ENCODE measurements at places on chromosomes 6 and 20.

DNA sequence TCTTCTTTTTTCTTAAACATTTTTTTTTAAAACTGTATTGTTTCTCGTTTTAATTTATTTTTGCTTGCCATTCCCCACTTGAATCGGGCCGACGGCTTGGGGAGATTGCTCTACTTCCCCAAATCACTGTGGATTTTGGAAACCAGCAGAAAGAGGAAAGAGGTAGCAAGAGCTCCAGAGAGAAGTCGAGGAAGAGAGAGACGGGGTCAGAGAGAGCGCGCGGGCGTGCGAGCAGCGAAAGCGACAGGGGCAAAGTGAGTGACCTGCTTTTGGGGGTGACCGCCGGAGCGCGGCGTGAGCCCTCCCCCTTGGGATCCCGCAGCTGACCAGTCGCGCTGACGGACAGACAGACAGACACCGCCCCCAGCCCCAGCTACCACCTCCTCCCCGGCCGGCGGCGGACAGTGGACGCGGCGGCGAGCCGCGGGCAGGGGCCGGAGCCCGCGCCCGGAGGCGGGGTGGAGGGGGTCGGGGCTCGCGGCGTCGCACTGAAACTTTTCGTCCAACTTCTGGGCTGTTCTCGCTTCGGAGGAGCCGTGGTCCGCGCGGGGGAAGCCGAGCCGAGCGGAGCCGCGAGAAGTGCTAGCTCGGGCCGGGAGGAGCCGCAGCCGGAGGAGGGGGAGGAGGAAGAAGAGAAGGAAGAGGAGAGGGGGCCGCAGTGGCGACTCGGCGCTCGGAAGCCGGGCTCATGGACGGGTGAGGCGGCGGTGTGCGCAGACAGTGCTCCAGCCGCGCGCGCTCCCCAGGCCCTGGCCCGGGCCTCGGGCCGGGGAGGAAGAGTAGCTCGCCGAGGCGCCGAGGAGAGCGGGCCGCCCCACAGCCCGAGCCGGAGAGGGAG lies 580 bp downstream of the VEGFA start:
- DNase-seq: no peak

DNA sequence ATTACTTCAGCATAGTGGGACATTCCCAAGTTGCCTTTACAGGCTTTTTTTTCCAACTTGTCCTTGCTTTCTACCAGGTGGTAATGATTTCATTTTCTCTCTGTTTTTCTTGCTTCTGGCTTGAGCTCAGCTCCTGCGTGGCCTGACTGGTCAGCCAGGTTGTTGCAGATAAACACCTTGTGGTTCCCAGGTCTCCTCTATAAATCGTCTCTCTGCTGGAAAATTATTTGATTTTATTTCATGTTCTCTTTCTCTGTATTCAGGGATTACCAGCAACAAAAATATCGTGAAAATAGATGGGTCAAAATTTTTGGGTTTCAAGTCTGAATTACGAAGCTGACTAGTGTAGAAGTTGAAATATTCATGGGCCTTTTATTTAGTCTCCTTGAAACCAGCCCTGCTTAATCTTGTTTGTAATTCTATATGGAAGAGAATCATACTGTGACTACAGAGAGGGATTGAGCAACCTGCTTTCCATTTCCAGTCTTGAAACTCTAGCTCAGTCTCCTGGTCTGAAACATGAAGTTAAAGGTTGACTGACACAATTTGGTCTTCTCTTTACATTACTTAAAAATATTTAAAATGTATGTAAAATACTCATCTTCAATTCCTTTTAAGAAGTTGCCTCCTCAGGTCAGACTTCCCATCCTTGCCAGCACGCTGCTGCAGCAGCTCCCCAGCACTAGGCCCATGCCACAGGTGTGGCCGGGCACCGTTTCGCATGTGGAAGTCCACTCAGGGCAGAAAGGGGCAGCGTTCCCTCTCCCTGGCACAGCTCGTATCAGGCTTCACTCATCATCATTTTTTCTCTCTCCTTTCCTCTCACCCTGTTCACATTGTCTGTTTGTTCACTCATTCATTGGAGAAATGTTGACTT lies 7.1 kb downstream of the DUSP22 start:
- DNase-seq: no peak

GRCh38 chr6:145629478-145629877 lies 105.8 kb downstream of the EPM2A start:
- DNase-seq: no peak

DNA sequence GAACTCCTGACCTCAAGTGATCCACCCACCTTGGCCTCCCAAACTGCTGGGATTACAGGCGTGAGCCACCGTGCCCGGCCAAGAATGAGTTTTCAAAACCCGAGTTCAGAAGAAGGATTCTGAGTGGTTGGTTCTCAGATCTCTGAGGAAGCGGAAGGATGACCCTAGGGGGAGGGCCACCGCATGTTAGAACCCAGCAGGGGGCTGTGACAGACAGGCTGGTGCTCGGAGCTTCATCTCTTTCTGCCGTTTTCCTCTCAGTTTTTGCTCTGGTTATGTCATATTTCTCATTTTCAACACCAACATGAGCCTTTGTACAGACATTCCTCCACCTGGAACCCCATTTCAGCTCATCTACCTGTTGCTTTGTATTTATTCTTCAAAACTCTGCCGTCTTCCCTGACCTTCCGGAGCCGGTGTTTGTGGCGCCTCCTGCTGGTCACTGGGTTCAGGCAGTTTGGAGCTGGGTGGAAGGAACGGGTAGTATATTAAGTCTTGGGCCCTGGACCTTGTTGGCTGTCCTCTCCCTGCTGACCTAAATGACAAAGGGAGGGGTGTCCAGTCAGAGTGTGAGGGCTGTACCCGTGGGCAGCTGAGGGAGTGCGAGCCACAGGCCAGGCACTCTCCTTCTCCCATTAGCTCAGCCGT lies at the start of gene DEFB123:
TSS of gene DEFB123 (plus strand) at position 621 of the 648 bp plus-strand sequence. CDS start 67 bp downstream, outside the sequence.
- DNase-seq: no peak

GRCh38 chr6:45365036-45365435 lies 12.7 kb downstream of the SUPT3H start:
- no peak for DNase-seq

- DNase-seq: no peak
Measured at GRCh38 chr6:168374541-168375071, 55.0 kb upstream of the DACT2 start.

DNA sequence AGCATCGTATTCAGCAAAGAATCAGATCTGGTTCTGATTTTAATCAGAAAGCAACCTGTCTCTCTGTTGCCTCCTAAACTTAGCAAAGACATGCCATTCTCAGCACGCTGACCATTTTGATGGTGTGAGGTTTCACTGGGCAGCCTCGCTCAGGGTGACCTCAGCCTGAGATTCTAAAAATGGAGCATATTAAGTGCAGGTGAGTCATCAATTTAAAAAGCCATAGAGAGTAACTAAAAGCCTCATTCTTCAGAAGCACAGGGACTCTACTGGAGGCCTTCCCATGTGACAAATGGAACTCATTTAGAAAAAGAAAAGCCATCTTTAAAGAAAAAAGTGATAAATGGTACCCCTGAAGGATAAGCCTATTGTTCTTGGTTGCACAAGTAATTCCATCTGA lies 91.3 kb downstream of the FILIP1 start:
- DNase-seq: no peak

DNA sequence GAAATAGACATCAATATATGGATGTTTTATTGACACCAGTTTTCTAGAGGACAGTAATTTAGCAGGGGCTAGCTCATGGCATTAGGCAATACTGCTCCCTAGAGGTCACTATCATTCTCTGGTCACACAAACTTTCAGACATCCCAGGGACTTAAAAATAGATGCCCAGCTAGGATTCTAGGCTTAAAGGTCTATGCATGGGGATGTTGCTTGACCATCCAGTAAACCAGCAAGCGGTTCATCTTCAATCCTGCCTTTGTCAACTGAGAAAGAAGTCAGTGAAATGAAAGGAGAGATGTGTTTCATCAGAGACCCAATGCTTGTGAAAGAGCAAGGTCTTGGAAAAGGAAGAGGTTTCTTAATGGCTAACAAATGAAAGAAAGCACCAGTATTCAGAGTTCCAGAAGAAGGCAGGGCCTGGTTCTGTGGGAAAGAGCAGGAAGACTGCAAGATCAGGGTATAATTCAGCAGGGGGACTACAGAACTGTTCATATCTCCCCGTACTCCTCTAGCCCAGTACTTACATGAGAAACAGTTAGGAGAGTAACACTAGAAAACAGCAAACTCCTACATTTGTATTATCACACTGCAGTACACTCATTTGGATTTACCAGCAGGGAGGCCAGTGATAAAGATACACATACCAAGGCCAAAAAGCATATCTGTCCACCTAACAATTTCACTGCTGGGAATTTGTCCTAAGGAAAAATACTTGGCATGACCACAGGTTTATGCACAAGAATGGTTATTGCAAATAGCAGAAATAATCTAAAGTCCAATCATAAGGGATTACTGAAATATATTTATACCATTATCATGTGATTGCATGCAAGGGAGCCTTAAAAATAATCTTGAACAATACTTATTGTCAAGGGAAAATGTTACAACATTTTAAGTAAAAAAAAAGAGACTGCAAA lies 151.4 kb upstream of the LAMA2 start:
- DNase-seq: no peak

DNA sequence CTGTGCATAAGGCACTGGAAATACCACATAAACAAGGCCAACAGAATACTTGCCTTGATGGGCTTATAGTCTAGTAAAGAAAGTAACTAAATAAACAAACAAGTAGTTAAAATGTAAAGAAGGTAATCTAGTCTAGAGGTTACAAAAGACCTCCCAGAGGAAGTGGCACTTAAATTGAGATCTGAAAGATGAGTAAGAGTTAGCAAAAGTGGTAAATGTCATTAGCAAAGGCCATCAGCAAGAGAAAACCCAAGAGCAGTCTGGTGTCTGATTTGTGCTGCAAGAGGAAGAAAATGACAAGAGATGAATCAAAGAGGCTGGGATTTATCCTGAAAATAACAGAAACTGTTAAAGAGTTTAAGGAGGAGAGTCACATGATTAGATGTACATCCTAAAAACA lies 96.6 kb upstream of the SMLR1 start:
- no peak for DNase-seq

- DNase-seq: no peak
Measured at GRCh38 chr6:52975580-52975979, 19.5 kb downstream of the GSTA4 start.

DNA sequence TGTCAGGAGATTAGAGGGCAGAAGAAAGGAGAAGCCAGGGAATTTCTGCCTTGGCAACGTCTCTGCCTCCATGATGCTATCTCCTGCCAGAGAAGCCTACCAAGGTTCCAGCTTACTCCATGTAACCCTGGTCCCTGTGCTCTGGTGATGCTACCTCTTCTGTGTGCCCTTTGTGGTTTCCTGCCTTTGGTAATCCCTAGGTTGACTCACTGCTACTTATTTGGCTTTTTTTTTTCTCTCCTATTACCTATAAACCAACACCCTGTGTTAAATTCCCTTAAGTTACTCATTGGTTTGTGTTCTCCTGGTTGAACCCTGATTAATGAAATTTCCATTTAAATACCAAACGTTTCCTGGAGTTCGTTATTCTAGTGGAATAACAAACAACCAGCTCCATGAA lies 527.8 kb upstream of the FLRT3 start:
- DNase-seq: no peak

GRCh38 chr6:123962508-123962907 lies 158.8 kb downstream of the NKAIN2 start:
- DNase-seq: no peak

DNA sequence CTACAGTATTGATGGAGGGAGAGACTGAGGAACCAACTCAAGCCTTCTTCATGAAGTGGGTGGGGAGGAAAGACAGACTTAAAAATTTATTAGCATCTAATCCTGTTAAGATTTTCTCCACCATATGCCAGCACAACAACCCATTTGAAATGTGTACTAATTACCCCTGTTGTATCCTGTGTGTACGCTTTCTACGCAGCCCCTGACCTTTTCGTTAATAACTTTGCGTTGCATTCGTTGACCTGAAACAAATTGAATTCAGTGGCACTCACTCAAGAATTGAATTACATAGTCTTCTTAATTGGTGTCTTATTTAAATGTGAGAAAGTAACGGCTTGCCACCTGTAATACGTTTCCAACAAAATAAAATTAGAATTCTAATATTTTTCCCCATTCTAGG lies 113.9 kb downstream of the LINC00237 start:
- no peak for DNase-seq

DNA sequence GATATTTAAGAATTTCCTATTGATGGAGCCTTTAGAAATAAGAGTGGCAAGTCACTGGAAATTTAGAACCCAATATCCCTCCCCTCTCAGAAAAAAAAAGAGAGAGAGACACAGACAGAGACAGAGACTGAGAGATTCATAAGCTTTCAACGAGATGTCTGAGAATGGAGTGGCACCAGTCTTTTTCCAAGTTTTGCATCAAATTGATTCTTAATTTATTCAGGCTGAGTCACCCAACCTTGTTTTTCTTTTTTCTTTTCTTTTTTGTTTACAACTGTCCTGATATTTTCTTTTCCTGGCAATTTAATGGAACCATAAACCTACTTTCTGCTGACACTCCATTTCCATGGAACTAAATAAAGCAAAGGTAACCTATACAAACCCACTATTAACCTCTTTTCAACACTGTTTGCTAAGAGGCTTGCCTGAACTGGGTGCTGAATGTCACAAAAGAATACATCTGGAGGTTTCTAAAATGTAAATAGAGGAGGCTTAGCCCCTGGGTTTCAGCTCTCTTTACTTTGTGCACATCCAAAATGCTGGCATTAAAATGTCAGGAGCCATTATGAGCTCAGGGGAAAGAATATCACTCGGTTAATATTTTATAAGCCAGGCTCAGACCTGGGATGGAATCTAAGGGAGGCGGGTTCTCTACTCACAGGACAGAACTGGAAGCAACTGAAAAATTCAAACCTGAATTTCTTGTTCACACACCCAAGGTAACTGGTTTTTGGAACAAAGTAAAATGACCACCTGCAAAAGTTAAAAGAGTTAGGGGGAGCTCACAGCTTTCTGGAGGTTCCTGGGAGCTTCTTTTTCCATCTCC lies 100.8 kb downstream of the BFSP1 start:
- peak; percentile 10 for DNase-seq

DNA sequence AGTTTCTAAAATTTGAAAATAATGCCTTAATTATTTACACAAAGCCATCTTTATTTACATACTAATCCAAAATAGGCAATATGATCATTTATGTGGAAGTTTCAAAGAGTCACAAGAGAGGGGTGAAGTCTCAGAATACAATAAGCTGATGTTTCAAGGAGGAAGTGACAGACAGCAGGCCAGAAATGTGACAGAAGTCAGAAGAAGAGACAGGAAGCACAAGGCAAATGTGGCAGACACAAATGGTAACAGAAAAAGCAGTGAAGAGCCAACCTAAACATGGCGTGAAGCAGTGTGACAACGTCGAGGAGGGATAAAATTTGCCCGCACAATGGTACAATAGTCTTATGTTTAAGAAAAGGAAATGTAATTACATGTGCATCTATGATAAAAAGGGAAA lies 59.8 kb downstream of the SHPRH start:
- DNase-seq: no peak

DNA sequence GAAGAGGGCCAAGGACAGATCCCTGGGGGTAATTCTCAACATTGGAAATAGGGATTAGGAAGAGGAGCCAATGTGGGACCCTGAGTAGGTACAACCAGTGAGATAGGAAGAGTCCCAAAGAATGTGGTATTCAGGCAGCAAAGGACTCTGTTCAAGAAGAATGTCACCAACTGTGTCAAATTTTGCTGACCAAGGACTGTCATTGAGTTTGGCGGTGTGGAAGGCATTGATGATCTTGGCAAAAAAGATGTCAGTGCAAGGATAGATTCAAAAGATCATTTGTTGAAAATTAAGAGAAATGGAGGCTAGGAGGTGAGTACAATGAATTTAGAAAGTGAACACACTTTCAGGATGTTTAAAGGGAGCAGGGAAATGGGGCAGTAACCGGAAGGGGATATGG lies 82.4 kb upstream of the SUPT3H start:
- no peak for DNase-seq

All from right kidney (tissue), 9 donors.